Stimulated activated CD8-positive, alpha-beta memory T cell treated with anti-CD3 and anti-CD28 coated beads, Interleukin-15, amount 100 ng/mL, for 24 hours (primary cell): ENCODE measurements at places on chromosomes 1 and 21.

DNA sequence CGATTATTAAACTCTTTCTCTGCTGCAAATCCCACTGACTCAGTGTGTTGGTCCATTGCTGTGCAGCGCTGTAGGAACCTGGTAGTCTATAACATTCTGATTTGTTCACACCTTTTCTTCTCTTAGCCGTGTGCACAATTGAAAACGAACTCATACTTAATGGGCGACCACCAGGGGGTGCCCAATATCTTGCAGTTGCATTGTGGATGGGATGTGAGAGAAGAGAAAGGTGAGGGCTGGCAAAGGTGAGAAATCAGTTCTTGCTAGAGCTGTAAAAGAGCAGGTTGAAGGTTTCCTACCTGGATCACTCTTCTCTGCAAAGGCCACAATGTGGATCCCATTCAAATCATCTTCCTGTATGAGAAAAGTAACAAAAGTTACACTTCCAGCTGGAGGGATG is 51.0 kb downstream of the CASQ2 start:
- DNase-seq = no peak

- no peak for DNase-seq
Observed at GRCh38 chr1:91833946-91834345, 52.0 kb downstream of the TGFBR3 start.

- no peak for DNase-seq
Observed at GRCh38 chr1:230342019-230342418, 84.1 kb downstream of the PGBD5 start.

GRCh38 chr1:34127006-34128000 is 37.7 kb downstream of the CSMD2 start:
- DNase-seq = no peak

GRCh38 chr1:219220945-219221344 is 47.3 kb downstream of the LYPLAL1 start:
- no peak for DNase-seq

DNA sequence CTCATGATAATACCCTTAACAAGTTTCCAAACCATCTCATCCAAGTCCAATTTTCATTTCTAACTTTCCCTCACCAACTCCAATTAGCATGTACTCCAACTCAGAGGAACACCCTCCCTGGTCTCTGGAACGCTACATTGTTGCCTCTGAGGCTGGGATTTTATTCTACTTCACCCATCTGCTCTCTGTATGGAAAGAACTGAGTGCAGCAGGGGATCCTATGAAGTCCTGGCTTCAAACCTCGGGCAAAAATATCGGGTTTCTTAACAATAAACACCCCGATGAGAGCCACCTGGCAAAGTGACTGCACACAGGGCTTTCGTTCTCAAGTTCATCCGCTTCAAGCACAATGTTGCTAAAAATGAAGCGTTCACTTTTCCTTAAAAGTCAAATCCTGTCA is 99.6 kb downstream of the CRB1 start:
- no peak for DNase-seq

DNA sequence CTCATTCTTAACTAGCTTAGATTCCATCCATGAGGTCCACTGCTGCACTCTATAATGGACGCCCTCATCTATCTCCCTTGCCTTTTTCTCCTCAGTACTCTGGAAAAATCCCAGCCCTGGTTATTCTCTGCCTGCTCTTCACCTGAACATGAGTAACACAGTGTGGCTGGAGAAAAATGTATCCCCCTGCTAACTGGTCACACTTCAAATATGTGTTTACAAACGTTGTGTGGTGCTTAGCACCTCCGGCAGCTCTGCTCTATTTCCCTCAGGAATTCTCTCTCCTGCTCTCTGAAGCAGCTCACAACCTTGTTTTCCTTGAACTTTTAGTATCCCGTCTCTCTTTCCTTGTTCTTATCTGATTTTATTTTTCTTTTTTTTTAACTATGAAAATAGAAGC is 4.1 kb downstream of the SCCPDH start:
- no peak for DNase-seq

- DNase-seq = no peak
Observed at GRCh38 chr1:23745515-23745914, 2.2 kb downstream of the ELOA start.

GRCh38 chr1:229130028-229130668 is 140.8 kb upstream of the RAB4A start:
- no peak for DNase-seq

- no peak for DNase-seq
Observed at GRCh38 chr1:172870901-172871606, 179.7 kb downstream of the TNFSF18 start.

- no peak for DNase-seq
Observed at GRCh38 chr1:86926883-86927282, 12.4 kb downstream of the HS2ST1 start.

DNA sequence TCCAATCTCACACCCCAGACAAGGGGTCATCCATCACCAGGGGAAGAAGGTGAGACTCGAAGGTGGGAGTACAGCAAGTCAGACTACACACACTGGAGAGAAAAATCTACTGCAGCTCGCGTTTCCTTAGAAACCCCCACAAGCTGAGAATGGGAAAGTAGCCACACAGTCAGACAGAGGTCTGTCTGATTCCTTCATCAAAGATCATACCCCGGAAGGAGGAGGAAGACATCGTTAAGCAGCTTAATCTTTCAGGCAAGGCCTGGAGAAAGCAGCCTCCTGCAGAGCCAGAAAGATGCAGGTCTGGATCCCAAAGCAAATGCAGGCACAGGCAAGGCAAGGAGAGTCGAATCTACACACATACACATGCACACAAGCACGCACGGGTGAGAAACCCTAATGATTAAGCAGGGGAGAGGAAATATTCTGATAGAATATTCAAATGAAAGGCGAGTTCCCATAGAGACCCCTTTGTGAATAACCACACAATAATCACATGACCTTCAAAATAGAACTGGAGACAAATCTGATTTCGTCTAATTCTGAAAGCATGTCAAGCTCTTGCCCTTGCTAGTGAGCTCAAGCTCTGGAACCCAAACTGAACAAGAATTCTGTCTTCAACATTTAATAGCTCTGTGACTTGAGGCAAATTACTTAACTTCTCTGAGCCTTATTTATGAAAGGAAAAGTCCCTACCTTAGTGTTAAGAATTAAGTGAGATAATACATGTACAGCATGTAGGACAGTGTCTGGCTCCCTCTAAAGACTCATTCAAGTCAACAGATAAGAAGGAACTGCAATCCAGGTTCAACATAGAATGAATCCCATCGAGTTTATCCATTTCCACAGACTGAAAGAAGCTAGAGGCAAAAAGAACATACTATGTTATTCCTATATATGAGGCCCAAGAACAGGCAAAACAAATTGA is 387.8 kb downstream of the OMA1 start:
- no peak for DNase-seq

DNA sequence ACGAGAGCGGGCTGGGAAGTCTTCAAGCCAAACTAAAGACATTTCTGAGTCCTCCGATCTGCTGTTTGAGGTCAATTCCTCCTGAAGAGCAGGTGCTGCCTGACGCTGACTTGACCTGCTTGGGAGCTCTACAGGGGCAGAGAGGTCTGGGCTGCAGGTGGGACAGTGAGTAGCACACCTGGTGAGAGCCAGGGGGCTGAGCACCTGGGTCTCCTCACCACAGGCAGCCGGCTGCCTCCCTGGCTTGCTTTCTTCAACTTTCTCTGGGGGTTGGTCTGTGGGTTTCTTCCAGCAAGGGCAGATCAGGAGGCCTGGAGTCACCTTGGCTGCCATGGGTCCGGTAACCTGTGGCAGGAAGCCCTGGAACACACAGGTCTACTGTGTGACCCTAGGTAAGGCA is 107.4 kb upstream of the EDN2 start:
- DNase-seq = no peak

GRCh38 chr1:12166834-12167492 is at the start of gene TNFRSF1B:
TNFRSF1B (plus strand) TSS chr1:12166991; CDS start chr1:12167092, 101 bp downstream.
- DNase-seq = no peak

- no peak for DNase-seq
Observed at GRCh38 chr1:166197141-166197540, 30.3 kb upstream of the FAM78B start.

GRCh38 chr1:228938537-228938901 is 203.2 kb downstream of the RHOU start:
- no peak for DNase-seq

- no peak for DNase-seq
Observed at GRCh38 chr1:59949648-59950047, 23.1 kb upstream of the CYP2J2 start.

DNA sequence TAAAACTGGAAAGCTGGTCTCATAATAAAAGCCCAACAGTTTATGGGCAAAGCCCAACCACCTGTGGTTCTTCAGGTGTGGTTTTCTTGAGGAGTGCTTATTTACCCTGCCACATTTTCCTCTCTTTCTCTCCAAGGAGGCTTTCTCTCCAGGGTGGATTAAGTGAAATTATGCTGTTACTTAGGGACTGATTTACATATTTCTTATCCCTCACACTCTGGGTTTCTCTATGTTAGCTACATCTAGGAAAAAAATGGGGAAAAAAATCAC is 4.8 kb downstream of the TBX19 start:
- DNase-seq = no peak

DNA sequence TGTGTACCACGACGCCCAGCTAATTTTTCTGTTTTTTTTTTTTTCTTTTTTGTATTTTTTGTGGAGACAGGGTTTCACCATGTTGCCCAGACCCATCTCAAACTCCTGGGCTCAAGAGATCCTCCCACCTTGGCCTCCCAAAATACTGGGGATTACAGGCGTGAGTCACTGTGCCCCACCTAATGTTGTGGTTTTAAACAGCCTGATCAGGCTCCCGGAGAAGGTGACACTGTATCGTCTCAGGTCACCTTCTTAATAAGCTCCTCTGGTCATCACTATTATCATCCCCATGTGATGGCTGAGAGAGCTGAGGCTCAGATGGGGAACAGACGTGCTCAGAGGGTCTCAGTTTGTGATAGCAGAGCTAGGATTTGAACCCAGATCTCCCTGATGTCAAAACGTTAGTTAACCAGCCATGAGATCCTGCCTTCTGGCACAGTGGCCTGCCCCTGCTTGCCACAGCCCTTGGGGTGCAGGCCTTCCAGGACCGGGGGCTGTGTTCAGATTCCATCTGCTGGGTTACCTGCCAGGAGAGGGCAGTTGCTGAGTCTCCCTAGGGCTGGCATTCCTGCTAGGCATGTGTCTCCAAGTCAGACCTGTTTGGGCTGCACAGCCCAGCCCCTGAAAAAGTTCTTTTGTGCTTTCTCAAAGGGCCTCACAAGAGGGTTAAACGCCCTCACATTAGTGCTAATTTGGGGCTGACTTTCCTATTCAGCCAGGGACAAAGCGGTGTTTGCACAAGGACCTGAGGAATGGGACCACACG is 32.7 kb upstream of the GRHL3 start:
- DNase-seq = no peak

DNA sequence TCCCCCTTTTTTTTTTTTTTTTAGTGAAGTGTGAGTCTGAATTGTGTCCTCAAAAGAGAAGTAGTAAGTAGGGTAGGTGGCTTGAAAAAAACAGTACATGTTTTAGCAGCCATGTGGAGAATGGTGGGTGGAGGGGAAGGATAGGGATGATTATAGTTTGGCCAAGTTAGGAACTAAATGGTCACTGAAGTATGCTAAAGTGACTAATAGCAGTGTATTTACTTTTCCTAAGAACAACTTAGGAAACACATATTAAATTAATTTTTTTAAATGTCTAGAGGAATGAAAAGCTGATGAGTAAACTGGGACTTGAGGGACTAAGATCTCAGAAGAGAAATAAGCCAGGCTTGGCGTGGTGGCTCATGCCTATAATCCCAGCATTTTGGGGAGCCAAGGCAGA is 55.5 kb downstream of the PLA2G4A start:
- DNase-seq = no peak

- DNase-seq = no peak
Observed at GRCh38 chr1:12340544-12340930, 110.7 kb downstream of the VPS13D start.

DNA sequence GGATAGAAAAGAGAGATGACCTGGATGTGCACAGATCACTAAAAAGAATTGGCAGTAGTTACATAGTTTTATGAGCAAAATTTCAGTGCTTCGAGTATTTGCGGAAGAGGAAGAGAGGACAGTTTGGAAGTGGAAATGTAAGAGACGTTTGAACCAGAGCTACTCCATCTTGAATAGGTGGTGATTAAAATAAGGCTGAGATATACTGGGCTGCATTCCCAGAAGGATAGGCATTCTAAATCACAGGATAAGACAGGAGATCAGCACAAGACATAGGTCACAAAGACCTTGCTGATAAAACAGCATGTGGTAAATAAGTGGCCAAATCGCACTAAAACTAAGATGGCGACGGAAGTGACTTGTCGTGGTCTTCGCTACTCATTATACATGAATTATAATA is 453.3 kb downstream of the COL11A1 start:
- DNase-seq = no peak

DNA sequence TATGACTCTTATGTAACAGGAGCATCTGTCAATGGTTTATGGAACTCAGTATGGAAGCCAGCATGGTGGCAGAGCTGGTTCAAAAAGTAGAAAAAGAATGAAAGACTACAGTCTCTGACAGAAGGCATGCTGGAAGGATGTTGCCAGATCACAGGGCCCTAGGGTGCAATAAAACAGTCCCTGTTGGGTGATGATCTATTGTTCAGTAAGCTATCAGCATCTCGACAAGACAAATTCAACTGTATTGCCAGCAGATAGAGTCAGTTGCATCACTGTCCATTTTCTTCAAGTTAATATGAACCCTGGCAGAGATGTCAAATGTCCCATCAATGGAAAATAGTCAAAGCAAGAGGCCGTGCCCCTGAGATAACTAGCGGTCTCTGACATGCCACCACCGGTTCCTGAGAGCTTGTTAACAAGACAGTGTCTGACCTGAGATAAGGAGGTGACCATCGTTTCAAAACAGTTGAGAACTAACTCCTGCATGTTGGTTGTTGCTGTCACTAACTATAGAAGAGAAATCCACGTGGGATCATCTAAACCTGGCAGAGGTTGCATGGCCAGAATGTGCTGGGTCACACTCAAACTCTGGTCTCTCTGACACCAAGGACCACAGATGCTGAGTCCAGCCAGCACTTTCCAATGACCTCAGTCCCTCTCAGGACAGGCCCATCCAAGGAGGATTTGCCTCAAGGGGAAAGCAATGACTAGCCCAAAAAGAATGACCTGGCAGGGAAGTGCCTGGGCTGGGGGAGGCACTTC is 125.9 kb downstream of the RIPK4 start:
- no peak for DNase-seq

DNA sequence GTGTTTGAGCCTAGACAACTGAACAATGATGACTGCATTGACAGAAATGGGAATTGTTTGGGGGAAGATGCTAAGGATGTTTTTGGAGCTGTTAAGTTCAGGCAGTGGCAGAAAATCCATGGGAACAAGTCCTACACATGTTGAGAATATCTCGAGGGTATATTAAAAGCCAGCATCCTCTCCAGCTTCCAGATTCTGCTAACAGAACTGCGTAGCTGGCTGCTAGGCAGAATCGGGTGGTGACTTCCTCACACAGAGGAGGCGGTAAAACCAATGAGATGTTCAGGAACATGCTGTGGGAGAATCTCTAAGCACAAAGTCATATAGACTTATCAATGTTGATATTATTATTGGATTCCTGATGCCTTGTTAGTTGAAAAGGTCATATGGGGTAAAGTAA is 14.8 kb downstream of the FAM163A start:
- DNase-seq = no peak
